Stimulated activated CD8-positive, alpha-beta memory T cell treated with anti-CD3 and anti-CD28 coated beads, Interleukin-4, amount 100 ng/mL, for 4 hours (primary cell): ENCODE measurements at places on chromosomes 11 and 22.

GRCh38 chr22:30004694-30005093, 75.6 kb upstream of the HORMAD2 start:
- no peak for DNase-seq

GRCh38 chr22:42648368-42649245, 585 bp downstream of the CYB5R3 start:
- peak; percentile 23 for DNase-seq

DNA sequence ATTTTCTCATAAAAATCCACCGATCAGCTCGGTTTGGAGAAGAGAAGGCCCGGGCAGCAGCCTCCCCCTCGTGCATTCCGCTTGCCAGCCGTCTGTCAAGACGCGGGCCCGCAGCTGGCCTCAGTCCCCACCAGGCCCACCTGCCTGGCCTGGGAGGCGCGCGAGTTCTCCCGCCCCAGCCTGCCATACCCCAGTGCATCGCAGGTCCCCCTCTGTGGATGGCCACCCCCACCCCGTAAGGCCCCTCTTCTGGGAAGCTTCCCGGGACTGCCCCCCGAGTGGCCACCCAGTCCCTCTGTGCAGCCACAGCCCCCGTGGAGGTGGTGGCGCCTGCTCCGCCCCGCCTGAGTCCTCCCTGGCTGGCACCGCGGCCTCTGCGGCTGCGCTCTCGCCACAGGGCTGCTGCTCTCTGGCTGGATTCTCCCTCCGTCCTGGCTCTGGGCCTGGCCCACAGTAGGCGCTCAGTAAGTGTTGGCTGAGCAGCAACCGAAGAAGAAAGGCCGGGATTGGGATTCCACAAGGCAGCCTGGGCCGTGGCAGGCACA, 74.0 kb upstream of the TCF20 start:
- DNase-seq: no peak

DNA sequence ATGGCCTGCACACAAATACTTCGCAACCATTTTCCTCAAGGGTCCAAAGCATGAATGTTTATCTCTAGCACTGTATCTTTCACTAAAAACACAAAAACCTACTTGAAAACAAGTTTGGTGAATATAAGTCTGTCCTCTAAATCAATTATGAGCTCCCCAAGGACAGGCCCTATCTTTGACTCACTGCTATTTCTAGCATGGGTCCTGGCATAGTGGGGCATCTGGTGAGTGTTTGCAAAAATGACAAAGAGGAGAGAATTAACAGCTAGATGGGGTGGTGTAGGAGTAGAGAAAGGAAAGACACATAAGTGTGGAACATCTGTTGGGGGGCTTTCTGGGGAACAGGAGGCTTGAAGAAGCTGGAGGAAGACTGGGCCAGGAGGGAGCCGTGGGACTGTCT, 74.0 kb upstream of the PHOX2A start:
- DNase-seq: no peak

GRCh38 chr11:69209038-69209350, 53.3 kb downstream of the SMIM38 start:
- no peak for DNase-seq

- no peak for DNase-seq
Measured at GRCh38 chr11:47453365-47453764, 4.4 kb upstream of the RAPSN start.

DNA sequence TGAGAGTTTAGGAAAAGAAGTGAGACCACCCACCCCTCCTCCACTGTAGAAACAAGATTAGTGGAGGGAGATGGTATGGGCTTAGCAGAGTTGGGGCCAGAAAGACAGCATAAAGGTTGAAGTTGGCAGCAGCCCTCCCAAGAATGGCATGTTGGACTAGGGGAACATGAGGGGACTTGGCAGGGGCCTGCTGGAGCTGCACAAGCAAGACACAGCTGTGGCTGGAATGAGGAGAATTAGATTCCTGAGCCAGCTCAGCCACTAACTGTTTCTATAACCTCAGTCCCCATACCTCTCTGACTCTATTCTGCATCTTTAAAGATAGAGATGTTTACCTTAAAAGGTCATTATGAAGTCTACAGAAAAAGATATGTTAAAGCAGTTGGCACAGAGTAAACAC, 13.2 kb downstream of the MAP6 start:
- DNase-seq: no peak

- DNase-seq: no peak
Measured at GRCh38 chr11:8095806-8096522, 15.0 kb downstream of the TUB start.

GRCh38 chr11:110069158-110069737, 23.9 kb upstream of the ZC3H12C start:
- no peak for DNase-seq

- no peak for DNase-seq
Measured at GRCh38 chr11:114031967-114032320, 27.6 kb upstream of the ZBTB16 start.

GRCh38 chr22:37639070-37639760, at the start of gene SH3BP1:
Gene SH3BP1, plus strand, starts transcription at chr22:37639669. Its CDS starts 119 bp downstream, at chr22:37639788.
- DNase-seq: no peak

DNA sequence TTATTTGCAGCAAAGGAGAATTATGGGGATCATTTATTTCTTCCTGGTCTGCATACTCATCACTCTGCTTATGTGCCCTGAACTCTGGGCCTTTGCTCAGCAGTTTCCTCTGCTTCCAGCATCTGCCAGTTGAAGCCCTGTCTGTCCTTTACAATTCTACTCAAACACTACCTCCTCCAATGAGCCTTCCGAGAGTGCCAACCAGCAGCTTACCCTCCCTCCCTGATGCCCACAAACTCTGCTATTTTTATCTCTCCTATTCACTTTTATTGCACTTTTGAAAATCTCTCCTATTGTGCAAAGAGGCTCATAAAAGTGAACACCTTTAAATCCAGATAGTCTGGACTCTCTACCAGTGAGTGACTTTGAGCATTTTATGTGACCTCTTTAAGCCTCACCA, 3.6 kb upstream of the ME3 start:
- DNase-seq: no peak

DNA sequence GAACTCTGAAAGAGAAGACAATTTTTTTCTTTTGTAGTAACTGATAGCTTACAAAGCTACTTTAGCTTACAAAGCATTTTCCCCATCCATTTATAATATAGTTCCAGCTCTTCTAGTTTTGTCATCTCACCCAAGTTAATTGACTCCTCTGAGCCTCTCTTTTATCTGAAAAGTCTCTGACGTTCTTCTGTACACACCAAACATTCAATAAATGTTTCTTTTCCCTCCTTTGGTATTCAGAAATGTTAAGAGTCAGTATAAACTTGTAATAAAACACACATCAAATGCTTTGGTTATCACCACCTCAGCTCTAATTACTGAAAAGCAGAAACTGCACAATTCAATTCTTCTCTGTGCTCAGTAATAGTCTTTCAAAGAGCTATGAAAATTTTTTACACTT, 5.9 kb downstream of the CCDC90B start:
- no peak for DNase-seq

DNA sequence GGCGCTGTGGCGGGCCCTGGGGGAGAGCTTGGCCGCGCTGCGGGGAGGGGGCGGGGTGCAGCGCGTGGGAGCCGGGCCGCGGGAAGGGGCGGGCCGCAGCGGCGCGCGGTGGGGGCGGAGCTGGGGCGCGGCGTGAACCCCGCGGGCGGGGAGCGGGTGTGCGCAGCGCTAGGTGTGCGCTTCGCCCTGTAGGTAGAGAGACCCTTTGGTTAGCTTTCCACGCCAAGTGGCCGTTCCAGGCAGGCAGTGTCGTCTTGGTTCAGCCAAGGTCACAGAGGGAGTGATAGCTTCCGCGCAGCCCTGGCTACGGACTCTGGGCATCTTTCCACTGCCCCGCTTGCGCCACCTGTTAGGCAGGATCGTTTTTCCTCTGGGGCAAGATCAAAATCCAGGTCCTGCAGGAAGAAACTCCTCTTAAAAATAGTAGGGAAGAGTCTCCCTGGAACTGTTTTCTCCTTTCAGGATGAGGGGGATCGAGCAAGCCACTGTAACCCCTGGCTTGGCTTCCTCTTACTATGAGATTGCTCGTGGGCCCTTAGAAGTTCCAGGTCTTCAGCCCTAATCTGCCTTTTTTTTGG, 434 bp downstream of the BANF1 start:
- DNase-seq: no peak

DNA sequence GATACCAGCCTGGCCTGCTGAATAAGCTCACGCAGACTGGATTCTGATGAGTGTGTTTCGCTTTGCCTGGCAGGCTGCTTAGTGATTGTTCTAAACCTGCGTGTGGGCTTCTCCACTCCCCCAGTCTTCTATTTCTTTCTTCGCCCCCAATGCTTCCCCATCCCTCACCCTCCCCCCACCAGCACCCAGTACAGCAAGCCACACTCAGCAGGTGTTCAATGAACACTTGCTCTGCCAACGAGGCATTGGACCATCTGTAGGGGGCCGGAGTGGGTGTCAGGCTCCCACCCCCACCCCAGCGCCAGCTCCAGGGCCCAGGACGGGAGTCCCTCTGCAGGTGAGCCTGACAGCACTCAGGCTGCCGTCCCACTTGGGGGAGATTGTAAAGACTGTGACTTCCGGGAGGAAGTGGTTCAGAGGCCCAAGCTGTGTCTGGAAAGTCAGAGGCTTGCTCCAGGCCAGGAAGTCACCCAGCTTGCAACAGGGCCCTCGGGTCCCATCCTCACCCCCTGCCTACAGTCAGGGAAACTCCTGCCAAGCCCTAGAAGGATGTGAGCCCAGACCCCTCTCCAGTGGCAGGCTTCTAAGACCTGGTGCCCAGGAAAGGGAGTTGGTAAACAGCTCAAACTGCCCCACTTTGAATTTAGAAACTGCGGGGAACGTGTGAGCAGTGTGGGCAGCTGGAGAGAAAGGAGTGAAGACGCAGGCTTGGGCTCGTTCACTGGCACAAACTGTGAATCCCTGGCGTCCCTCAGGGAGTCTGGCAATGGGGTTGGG, 66.3 kb upstream of the PRDM11 start:
- peak; percentile 21 for DNase-seq

GRCh38 chr11:15318814-15319213, 204.1 kb downstream of the INSC start:
- DNase-seq: no peak

- no peak for DNase-seq
Measured at GRCh38 chr11:19676475-19677380, 35.9 kb upstream of the NAV2 start.

- no peak for DNase-seq
Measured at GRCh38 chr11:123549926-123550917, 104.2 kb downstream of the SCN3B start.

DNA sequence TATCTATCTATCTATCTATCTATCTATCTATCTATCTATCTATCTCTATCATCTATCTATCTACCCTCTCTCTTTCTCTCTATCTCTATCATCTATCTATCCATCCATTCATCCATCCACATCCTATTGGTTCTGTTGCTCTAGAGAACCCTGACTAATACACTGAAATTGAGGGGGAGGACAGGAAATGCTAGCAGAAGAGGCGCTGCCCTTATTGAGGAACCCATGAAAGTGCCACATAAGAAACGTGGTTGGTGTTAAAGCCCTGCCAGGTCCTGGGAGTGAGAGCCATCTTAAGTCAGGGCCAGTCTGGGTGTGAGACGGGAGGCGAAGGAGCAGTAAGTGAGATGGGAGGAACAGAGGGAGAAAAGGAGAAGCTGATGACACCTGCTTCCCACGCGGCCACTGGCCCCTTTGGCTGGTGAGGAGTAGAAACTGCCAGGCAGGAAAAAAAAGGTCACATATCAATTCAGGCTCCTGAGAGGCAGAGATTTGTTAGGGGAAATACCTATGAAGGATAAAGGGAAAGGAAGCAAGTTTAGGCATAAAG, 87.9 kb upstream of the PLET1 start:
- DNase-seq: no peak

- no peak for DNase-seq
Measured at GRCh38 chr22:42969348-42969975, 45.5 kb downstream of the PACSIN2 start.

- no peak for DNase-seq
Measured at GRCh38 chr22:26444777-26445176, 15.7 kb downstream of the ASPHD2 start.

DNA sequence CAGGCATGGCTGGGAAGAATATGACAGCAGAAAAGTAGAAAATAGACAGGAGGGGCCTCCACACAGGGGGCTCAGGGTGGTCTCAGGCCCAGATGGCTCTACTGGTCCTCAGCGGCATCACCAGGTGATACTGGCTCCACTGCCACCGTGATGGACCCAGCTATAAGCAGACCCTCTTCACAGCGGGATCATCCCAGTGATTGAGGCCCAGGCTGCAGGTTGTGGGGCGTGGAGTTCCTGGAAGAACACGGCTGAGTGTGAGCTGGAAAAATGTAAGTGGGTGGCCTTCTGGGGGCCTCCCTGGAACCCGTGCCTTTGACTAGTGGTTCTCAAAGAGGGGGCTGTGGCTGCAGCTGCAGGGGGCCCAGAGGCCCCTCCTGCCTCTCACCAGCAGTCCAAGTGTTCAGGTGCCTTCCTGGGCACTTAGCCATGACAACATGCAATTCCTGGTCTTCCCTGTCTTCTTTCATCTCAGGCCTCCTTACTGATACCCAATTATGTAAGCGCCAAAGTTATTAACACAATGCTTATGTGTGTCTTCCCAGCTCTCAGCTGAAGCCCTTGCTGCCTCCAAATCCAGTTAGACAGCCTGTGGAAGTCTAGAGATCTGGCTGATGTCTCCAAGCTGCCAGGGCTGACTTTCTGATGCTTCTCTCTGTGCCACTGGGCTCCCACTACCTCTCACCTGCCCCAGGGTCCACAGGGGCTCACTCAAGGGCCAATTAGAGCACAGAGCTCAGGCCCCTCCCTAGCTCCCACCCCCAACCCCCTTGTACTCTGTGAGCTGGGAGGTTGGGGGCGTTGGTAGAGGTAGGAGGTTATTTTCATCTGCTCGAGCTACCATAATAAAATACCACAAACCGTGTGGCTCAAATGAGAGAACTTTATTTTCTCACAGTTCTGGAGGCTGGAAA, 110.1 kb upstream of the LMO1 start:
- no peak for DNase-seq
